Kidney capillary endothelial cell (primary cell): ENCODE measurements at places on chromosomes 4 and X.
A peak's percentile ranks its signal among the peaks of the same experiment; 100 is the strongest.

- DNase-seq, result no peak
These were observed 136.5 kb downstream of the CEP135 start for GRCh38 chr4:56085275-56085674.

DNA sequence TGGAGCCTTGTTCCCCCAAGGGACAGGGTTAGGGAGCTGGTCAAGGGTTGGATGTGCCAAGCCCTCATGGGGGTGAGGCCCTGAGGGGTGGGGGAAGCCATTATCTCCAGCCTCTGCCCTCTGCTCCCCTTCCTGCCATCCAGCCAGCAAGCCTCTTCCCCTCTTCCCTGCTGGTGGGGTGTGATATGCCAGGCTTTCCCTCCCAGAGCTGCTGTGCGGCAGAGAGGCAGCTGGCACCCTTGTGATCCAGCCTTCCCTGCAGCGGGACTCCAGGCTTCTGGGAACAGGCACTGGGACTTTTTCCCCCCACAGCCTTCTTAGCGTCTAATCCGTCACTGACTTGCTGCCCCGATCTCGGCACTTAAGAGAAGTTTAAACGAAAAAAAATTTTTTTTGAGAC lies 6.3 kb downstream of the SSR4 start:
- DNase-seq, result no peak

GRCh38 chr4:124483048-124483906 lies 229.3 kb downstream of the ANKRD50 start:
- no peak for DNase-seq

GRCh38 chr4:15612136-15612535 lies 43.0 kb downstream of the FBXL5 start:
- DNase-seq, result no peak

DNA sequence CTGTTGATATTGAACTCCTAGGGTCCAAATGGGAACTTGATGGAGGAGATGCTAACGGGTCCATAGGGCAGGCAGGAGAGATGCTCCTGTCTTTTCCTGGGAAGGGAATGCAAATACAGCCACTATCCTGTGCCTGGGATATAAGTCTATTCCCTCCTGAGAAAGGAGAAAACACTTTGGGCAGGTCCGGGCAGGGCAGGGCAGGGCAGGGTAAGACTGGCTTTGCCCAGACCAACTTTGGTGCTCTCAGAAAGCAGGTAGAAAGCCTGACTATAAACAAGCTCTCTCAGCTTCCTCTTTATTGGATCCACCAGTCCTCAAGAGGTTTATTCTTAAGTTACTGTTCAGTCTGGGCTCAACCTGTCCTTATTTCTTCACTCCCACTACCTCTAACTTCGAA lies 232.3 kb downstream of the PTTG2 start:
- DNase-seq, result no peak

DNA sequence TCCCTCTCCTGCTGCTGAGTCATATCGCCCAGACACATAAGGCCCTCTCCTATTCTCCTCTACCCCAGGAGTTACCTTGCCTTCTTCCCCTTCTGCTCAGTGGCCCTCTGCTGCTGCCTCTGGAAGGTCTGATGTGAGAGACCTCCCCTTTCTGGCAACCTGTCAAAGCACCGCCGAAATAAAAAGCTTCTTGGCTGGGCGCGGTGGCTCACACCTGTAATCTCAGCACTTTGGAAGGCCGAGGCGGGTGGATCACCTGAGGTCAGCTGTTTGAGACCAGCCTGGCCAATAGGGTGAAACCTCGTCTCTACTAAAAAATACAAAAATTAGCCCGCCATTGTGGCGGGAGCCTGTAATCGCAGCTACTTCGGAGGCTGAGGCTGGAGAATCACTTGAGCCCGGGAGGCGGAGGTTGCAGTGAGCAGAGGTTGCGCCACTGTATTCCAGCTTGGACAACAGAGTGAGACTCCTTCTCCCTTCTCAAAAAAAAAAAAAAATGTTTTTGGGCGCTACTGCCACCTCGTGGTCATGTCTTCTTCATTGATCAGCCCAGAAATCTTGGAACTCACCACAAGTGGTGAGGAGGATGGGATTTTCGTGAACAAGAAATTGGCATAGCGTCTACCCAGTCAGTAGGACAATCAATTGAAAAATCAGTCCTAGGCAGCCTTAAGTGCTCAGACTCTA lies 8.6 kb upstream of the ZXDA start:
- no peak for DNase-seq

GRCh38 chrX:19677121-19677520 lies 161.8 kb upstream of the MAP3K15 start:
- DNase-seq, result no peak

DNA sequence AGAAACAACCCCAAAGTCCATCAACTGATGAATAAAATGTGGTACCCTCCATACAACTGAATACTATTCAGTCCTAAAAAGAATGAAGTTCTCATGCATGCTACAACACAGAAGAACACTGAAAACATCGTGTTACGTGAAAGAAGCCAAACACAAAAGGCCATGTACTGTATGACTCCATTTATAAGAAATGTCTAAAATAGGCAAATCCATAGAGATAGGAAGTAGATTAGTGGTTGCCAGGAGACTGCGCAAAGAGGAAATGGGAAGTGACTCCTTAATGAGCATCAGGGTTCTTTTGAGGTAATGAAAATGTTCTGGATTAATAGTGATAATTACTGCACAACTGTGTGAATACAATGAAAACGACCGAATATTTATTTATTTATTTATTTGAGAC lies 23.4 kb downstream of the FBXW7 start:
- DNase-seq, result peak; percentile 62

DNA sequence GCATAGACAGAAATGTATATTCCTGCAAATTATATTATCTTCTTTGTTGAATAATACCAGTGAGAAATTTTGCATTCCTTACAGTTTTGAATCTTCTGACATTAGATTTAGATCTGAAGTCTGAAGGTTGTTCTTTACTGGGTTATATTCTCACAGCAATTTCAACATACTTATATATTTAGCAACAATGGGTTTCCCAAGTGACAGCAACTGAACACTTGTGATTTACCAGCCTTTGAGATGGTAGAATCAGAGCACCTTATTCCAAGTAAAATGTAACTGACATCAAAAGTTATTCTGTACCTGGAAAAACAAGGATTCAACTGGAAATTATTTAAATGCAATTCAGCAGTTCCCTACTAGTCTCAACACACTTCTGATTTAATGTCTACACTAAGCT lies 66.0 kb downstream of the RELL1 start:
- no peak for DNase-seq

DNA sequence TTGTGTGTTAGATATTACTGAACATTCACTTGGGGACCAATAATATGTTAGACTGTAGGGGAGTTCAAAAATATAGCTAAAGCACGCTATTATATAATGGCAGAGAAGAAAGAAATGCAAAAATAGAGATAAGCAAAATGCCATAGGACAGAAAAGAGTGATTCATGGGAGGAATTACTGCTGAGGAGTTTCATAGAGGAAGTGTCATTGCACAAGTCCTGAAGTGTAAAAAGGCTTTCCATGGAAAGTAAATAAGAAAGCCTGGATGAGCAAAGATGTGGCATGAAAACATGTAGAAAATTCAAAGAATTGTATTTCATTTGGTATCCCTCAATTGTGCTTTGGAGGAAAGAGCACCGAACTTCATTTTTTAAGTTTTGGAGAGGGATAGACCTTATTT lies 14.5 kb downstream of the HMGB2 start:
- DNase-seq, result no peak

- no peak for DNase-seq
These were observed 81.5 kb downstream of the COX18 start for GRCh38 chr4:72987741-72988729.

DNA sequence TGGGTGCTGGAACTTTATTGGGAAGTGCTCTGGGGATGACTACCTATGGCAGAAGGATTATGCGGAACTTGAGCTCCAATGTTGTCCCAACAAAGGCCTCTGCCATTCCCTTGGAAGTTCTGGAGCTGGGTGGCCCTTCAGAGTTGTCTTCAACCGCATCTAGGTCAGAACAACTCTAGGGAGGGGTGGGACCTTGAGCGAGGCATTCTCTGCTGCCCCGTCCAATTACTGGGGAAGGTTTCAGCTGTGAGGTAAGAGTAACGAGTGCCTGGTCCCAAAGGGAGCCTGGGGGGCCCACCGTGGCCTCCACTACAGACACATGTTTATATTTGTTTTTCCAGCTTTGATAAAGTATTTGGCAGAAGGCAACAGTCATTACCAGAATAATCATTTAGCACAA lies 79.4 kb downstream of the MAOA start:
- no peak for DNase-seq

- DNase-seq, result peak; percentile 97
These were observed 215.2 kb upstream of the PSAPL1 start for GRCh38 chr4:7649741-7650531.

DNA sequence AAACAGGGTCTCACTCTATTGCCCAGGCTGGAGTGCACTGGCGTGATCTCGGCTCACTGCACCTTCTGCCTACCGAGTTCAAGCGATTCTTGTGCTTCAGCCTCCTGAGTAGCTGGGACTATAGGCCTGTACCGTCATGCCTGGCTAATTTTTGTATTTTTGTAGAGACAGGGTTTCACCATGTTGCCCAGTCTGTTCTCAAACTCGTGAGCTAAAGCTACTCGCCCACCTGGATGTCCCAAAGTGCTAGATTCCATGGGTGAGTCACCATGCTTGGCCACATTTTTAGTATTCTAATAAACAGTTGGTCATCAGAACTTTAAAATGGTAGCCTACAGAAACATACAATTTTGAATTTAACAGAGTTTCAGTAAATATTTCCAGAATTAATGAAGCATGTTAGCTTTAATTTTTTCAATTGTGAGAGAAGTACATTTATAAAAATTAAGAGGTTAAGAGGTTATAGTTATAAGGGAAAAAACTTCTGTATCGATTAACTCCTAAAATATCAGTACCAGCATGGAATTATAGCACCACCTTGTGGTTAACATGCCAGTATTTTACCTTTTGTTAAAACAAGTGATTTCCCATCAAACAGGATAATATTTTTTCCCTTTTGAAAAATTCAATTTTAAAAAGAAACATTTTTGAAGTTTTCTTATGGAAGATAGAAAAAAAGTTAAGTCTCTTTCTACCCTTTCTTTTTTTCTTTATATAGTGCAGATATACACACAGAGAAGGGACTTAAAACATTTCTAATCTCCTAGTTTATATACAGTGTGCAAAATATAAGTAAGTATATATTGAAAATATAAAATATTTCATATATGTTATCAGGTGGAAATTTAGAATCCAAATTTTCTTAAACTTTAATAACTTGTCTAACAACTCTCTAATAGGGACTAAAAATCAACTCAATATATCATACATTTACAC lies 35.4 kb downstream of the CEP44 start:
- DNase-seq, result peak; percentile 46

GRCh38 chrX:136827026-136827425 lies 46.3 kb upstream of the ARHGEF6 start:
- no peak for DNase-seq

DNA sequence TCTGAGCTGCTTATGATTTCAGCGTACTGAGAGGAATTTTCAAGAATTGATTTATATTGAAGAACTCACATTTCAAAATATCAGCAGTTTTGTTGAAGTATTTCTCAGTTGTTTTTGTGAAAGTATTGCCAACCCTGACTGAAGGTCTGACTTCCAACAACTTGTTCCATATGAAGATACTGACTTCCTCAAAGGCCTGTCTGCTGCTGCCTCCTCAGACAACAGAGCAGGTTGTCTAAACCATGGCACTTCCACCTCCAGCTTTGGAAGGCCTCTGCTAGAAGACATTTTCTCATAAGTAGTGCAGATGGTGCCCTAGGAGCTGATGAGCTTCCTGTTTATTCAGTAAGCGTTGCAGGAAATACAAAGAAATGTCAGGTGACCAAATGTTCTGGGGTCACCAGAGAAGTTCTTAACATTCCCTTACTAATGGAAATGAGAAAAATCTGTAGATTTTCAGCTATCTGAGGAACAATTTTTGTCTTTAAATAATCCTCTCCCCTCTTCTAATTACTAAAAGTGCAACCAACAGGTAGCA lies 28.8 kb downstream of the FGF2 start:
- no peak for DNase-seq

GRCh38 chr4:162957521-162958143 lies 209.1 kb downstream of the NAF1 start:
- no peak for DNase-seq

GRCh38 chr4:14428125-14428524 lies 574.2 kb upstream of the CPEB2 start:
- DNase-seq, result no peak

- DNase-seq, result peak; percentile 48
These were observed 12.9 kb downstream of the STIM2 start for GRCh38 chr4:26873391-26874026.

DNA sequence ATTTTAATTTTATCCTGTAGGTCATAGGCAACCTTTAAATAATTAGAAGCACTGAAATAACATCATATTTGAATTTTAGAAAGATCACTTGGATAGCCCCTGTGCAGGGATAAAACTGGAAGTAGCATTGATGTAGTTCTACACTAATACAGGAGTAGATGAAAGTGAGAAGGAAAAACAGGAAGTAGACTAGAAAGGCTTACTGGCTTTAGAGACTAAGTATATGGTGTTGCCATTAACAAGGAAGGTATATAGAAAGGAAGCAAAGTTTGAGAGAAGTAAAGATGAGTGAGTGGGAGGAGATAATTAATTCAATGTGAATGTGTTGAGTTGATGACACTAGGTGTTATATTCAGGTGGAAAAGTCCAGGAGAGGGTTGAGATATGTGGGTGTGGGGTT lies 73.1 kb upstream of the EPGN start:
- DNase-seq, result no peak

- DNase-seq, result no peak
These were observed 89.6 kb upstream of the MTM1 start for GRCh38 chrX:150478496-150479492.

DNA sequence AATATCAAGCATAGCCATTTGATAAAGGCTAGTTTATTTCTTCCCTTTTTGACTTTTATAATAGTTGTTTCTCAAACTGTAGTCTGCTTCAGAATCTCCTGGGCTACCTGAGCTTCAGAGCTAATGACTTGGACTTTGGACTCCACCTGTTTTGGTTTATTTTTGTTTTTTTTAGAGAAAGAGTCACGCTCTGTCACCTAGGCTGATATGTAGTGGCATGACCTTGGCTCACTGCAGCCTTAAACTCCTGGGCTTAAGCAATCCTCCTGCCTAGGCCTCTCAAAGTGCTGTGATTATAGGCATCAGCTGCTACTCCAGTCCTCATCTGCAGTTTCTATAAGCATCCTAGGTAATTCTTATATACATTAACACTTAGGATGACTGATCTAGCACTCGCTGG lies 90.5 kb downstream of the DDIT4L start:
- no peak for DNase-seq

DNA sequence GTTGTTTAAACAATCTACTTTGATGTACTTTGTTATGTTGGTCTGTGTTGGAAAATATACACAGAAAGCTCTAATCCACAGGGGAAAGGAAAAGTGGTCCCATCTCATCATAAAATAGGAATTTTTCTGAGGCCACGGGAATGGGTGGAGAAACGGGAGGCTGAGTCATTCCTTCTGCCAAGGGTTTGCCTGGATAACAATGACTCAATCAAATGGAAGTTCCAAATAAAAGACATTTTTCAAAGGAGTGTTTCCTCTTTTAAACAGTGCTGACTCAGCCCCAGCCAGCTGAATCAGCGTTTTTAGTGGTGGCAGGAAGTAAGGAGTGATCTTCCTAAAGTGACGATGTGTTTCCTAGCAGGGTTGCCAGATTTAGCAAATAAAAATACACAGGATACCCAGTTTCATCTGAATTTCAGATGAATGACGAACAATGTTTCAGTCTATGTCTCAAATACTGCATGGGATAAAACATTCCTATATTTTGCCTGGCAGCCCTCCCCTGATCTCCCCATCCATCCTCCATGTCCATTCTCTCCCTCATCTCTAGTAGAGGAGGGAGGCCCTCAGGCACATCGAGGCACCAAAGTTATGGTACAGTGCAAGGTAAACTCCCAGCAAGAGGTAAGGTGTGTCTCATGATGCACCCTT lies 345.4 kb upstream of the GATB start:
- DNase-seq, result peak; percentile 99

- DNase-seq, result no peak
These were observed 91.2 kb downstream of the FAM53A start for GRCh38 chr4:1592709-1593417.
